ENCODE measurements at places on chromosomes 6 and 20.

GRCh38 chr6:2817903-2818443 lies 23.7 kb downstream of the SERPINB1 start:
- peak; percentile 50 for DNase-seq

GRCh38 chr20:23659989-23660837 lies 22.5 kb upstream of the CST3 start:
- no peak for DNase-seq

DNA sequence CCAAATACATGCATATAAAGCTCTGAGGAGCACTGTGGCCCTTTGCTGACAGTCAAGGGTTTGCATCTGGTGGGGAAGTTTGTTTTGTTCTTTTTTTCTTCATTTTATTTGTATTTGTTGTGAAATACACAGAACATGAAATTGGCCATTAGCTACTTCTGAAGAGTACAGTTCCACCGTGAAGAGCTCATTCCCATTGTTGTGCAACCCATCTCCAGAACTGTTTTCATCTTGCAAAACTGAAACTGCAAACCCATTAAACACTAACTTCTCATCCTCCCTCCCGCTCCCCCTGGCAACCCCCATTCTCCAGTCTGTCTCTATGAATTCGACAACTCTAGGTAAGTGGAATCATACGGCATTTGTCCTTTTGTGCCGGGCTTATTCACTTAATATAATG lies 231.3 kb downstream of the TFAP2C start:
- DNase-seq: peak; percentile 36

DNA sequence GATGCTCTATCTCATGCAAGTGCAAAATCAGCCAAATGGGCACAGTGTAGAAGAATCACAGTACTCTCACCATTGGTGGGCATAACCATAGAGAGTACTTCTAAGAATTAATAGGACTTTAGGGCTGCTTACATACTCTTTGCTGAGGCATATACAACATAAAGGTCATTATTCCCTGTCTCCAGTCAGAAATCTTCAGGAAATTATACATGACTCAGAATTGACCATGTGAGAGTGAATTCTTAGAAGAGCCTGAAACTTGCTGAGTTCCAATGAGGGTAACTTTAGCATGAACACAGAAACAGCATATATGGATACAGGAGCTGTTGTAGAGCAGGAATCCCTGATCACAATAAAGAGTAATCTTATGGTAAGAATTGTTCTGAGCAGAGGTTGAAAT lies 498.7 kb downstream of the TENT5A start:
- DNase-seq: peak; percentile 9

DNA sequence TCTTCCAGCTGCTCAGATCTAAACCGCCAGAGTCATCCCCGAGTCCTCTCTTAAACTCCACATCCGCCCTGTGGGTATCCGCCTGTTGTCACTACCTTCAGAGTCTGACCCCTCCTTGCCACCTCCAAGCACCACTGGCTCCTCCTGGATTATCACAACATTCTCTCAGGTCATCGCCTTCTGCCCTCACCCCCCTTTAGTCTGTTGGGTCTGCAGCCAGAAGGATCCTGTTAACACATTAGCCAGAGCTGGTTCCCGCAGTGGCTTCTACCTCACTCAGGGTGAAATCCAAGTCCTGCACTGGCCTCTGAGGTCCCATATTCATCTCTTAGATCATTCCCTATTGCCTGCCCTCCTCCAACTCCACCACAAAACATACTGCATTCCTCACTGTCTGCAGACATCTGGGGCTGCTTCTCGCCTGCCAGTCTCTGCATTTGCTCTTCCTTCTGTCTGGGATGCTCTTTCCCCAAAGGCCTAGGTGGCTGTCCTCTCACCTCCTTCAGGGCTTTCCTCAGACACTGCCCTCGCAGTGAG lies 34.1 kb downstream of the TNXB start:
- DNase-seq: peak; percentile 71

DNA sequence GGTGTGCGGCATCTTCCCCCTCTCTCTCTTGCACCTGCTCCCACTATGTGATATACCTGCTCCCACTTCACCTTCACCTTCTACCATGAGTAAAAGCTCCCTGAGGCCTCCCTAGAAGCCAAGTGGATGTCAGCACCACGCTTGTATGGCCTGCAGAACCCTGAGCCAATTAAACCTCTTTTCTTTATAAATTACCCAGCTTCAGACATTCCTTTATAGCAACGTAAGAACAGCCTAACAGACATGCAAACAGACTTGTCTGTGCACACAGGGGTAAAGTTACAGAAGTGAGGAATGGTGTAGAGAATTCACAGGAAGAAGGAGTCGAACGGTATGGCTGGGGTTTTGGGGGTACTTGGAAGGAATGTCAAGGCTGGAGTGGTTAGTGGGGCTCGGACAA lies 14.8 kb upstream of the TGM2 start:
- DNase-seq: peak; percentile 62

DNA sequence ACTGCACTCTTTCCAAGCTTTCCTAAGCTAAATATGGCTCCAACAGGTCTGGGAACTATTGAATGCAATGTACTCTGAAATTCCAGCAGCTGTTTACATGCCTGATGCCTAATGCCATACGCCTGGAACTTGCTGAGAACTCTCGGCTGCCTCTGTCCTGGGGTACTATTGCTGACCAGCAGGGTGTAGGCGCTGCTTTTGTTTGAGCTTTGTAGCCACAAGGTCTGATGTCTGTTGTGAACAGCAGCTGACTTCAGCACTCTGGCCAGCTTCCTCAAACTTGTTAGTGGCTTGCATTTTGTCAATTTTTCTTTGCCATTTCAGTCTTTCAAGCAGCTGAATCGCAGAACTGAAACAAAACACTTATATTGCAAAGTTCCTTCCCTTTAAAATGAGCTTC lies 26.7 kb downstream of the SAYSD1 start:
- peak; percentile 56 for DNase-seq

GRCh38 chr20:1460275-1460674 lies 6.4 kb downstream of the NSFL1C start:
- DNase-seq: no peak

DNA sequence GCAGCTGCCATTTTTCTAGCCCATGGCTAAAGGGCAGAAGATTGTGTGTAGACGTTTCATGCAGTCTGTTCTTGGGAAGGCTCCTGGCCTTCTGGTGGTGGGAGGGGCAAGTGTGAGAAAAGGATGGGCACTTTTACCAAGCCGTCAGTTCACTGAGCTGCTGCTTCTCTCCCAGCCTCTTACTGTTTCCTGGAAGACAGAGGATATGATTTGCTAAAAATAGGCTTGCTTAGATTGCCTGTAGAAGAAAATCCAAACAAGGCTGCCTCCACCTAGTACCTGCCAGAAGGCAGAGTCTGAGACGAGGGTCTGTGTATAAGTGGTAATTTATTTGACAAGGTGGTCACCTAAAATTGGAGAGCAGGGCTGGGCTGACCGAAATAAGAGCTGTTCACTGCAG lies 7.5 kb downstream of the KIZ start:
- no peak for DNase-seq

- DNase-seq: no peak
Measured at GRCh38 chr6:158545043-158545966, 14.6 kb upstream of the TMEM181 start.

DNA sequence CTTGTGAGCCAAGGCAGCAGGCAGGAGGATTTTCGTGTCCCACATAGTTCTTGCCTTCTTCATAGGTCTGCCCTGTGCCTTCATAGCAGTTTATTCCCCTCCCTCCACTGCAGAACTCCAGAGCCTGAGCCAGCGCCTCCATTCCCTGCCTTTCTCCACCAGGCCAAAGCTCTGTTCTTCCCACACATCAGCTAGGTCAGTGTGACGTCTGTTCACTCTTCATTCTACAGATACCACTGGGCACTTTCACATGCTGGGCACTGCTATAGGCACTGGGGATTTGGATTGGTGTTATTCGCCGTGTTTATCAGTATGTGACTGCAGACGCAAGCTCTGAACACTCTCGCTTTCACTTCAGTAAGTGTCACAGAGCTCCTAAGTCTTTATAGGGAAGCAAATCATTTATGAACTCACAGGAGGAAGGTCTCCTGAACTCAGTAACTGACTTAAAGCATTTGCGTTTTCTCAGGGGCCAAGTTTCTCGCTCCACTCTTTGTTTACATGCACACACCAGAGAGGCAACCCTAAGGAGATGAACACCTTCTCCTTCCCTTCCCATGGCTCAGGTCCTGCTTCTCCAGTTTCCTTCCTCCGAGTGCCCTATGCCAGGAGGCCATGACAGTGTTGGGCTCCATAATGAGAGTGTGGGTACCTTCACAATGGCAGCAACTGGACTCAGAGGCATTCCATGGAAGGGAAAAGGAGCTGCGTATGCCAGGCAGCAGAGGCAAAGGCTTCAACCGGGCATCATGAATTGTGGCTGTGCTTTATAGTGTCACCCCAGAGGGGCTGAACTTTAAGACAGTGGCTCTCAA lies 6.3 kb upstream of the APMAP start:
- peak; percentile 28 for DNase-seq

DNA sequence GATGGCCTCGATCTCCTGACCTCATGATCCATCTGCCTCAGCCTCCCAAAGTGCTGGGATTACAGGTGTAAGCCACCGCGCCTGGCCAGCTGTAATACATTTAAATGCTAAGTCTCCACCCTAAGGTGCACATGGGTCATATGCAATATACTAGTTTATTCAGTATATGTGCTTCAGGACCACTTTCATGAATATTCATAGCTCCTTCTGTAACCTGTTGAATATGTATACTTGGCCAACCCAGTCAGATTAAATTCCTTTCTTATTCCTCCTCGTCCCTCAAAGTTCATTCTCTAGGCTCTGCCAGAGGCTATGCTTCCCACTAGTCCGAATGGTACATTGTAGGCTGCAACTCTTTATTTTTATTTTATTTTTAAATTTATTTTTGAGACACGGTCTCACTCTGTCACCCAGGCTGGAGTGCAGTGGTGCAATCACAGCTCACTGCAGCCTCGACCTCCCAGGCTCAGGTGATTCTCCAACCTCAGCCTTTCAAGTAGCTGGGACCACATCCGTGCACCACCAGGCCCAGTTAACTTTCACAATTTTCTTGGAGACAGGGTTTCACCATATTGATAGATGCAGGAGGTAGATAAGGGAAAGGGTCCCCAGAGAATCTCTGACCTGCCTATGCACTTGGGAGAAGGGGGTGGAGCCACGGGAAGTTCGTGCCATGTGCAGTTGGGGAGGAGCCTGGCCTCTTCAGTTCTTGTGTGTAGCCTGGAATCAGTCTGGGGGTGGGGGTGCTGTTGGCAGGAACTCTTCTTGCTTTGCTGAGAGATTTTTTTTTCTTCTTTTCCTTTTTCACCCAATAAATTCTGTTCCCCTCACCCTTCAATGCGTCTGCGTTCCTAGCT lies 41.3 kb upstream of the DDR1 start:
- DNase-seq: peak; percentile 64

- no peak for DNase-seq
Measured at GRCh38 chr6:16105854-16106253, 23.0 kb upstream of the MYLIP start.

DNA sequence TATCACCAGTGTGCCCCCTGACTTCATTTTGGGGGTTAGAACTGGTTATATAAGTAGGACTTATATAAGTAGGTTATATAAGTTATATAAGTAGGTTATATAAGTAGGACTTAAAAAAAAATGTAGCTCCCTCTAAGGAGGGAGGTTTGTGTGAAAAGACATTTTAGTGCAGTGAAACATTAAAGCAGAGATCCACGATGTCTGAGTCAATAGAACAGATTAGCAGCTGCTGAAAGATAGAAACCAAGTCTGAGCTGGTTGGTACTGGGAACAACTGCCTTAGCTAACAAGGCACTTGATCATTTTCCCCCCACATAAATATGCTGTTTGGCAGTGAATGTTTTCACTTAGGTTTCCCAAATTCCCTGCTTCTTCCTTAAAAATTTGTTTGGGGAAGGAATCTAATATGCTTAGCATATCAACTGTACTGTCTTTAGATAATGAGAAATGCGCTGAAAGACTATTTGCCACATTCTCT lies 2.1 kb upstream of the RPS12 start:
- peak; percentile 42 for DNase-seq

- DNase-seq: peak; percentile 55
Measured at GRCh38 chr6:43856005-43856765, 86.2 kb downstream of the VEGFA start.

- DNase-seq: no peak
Measured at GRCh38 chr6:109023356-109023925, 71.2 kb downstream of the SESN1 start.

GRCh38 chr6:134187154-134187553 lies 130.8 kb downstream of the SGK1 start:
- no peak for DNase-seq

GRCh38 chr6:10884245-10884972 lies 2.4 kb upstream of the SYCP2L start:
- DNase-seq: no peak

DNA sequence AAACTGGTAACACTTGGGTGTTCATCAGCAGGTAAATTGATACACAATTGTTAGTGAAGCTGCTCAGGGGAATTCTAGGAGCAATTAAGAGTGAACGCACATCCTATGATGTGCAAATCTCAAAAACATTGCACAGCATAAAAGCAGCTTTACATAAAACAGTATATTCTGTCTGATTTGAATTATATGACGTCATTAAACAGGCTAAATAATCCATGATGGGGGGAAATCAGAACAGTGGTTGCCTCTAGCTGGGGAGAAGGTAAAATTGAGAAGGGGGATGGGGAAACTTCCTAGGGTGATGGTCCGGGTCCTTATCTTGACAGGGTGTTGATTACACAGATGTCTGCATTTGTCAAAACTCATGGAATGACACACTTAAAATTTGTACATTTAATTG lies 17.3 kb upstream of the THBD start:
- no peak for DNase-seq

- DNase-seq: no peak
Measured at GRCh38 chr6:49898904-49899566, 32.7 kb upstream of the CRISP1 start.
